Osteoblast (primary cell): ENCODE measurements at places on chromosomes 16 and 17.

DNA sequence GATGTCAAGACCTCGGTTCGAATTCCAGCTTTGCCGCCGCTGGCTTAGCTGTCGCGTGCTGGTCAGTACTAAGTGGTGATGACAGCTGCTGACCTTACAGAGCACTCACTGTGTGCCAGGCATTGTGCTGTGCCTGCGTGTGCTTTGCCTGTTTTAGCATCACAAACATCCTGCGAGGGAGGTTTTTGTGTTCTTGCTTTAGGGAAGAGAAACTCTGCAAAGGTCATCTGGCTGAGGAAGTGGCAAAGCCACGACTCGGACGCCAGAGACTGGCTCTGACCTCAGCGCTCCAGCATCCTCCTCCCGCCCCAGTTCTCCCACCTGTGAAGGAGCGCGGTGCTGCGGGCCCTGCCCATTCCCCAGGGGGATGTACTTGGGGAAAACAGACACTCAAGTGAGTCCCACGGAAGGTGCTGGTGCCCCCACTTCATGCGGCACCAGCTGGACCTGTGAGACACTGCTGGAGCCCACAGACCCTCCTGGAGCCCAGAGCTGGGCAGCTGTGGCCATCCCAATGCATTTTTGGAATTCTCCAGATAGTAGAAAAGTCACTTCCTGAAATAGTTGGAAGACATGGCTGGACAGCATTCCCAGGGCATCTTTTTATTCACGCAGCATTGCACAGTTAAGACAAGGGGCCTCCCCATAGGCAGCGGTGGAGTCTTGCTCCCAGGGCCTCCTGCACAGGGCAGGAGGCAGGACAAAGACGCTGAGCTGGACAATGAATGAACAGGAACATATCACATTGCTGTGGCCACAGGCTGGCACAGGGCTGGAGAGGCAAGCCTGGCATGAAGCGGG, 20.0 kb upstream of the HERPUD1 start:
- DNase-seq: peak; percentile 77

GRCh38 chr17:41654678-41655607, 30.6 kb upstream of the KRT17 start:
- peak; percentile 29 for DNase-seq

GRCh38 chr17:53227514-53227913, 595.2 kb upstream of the KIF2B start:
- DNase-seq: no peak

- no peak for DNase-seq
These were observed 34.5 kb downstream of the YWHAE start for GRCh38 chr17:1365445-1366039.

DNA sequence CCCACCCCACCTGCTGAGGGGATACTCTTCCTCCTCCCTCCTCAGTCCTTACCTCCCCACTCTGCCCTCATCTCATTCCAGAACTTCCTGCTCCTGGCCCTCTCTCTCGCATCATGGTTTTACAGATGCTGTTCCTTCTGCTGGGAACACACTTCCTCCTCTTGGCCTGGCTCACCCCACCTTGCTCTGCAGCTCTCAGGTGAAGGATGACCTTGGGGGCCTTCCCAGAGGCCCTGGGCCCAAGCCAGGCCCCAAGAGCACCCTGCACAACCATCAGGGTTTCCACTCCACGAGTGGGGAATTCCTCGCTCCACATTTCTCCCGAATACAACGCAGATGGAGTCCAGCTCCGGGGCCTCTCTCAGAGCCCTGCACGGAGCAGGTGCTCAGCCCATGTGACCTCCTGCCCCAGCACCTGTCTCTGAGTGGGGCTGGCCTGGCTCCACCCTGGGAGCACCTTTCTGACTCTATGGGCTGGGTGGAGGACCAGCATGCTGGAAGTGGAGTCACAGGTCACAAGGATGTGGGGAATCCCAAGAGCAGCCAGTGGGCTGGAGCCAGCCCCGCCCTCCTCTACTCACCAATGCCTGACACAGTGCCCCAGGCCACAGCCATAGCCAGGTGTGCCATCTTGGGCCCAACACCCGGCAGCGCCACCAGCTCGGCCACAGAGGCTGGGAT, 4.5 kb downstream of the NTHL1 start:
- DNase-seq: no peak

DNA sequence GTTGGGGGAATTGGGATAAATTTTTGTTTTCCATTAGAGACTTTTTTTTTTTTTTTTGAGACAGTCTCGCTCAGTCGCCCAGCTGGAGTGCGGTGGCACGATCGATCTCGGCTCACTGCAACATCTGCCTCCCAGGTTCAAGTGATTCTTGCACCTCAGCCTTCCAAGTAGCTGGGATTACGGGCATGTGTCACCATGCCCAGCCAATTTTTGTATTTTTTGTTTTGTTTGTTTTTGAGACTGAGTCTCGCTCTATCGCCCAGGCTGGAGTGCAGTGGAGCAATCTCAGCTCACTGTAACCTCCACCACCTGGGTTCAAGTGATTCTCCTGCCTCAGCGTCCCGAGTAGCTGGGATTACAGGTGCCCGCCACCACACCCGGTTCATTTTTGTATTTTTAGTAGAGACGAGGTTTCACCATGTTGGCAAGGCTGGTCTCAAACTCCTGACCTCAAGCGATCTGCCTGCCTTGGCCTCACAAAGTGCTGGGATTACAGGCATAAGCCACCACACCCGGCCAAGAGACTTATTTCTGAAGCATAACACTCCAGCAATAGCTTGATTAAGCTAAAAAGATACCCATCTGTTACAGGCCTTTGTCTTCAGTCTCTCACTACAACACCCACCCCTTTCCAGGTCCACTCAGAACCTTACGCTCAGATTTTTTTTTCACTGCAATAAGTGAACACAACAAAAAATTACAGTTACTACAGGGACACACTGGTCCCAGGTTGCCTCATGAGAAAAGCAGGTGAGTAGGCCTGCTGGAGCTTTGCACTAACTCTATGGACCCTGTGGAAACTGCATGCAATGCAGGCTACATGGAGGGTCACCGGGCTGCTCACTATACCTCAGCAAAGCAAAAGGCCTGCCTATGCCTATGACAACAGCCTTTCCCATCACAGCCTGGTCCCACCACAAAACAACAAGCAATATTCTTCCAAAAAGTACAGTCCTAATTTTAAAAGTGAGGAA, 34.6 kb downstream of the KANSL1 start:
- DNase-seq: no peak

- peak; percentile 98 for DNase-seq
These were observed 15.9 kb downstream of the B9D1 start for GRCh38 chr17:19346351-19347255.

- peak; percentile 99 for DNase-seq
These were observed 2.3 kb downstream of the RPUSD1 start for GRCh38 chr16:785563-786535.

DNA sequence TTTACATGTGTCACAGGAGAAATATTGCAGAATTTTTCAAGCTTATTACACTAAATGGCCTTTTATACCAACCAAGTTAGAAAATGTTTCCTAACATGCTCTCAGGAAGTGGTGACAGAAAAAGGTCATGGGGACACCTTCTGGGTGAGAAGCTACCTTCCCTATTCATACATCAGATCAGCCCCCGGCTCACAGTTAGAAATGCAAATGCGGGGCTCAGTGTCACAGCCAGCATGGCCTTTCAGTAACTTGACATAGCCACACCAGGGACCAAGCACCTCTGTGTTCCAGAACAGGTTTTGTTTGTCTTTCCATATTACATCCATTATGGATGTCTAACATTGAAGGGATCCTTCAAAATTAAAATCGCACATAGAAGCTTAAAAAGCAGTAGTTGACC, 59.5 kb downstream of the CHD9NB start:
- no peak for DNase-seq

- DNase-seq: no peak
These were observed 10.3 kb downstream of the NDUFAF8 start for GRCh38 chr17:81249223-81250040.

DNA sequence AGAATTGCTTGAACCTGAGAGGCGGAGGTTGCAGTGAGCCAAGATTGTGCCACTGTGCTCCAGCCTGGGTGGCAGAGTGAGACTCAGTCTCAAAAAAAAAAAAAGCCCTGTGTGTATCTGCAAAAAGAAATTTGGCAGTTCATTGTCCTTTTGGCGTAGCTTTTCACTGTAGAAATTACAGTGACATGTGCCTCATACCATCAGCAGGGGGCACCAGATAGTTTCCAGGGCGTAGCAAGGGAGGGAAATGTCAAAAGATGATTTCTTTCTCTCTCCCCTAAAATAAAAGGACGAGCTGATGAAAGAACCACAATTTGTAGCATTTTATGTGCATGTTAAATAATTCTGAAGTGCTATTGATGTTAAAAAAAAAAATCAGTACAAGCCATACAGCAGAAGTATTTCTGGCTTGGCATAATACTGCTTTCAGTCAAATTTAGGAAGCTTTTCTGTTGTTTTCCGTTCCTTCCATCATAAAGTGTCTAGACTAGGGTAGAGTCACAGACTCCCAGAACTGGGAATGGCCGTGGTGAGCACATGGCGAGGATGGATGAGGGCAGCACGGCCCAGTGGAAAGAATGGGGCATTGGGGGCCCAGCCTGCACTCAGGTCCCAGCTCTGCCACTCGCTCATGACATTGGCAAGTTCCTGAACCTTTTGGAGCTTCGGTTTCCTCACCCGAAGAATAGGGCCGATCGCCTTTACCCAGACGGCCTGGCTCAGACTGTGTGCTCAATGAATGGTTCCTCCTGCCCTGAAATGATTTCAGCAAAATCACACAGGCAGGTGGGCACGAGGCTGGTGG, 59.8 kb upstream of the RPH3AL start:
- DNase-seq: peak; percentile 91

DNA sequence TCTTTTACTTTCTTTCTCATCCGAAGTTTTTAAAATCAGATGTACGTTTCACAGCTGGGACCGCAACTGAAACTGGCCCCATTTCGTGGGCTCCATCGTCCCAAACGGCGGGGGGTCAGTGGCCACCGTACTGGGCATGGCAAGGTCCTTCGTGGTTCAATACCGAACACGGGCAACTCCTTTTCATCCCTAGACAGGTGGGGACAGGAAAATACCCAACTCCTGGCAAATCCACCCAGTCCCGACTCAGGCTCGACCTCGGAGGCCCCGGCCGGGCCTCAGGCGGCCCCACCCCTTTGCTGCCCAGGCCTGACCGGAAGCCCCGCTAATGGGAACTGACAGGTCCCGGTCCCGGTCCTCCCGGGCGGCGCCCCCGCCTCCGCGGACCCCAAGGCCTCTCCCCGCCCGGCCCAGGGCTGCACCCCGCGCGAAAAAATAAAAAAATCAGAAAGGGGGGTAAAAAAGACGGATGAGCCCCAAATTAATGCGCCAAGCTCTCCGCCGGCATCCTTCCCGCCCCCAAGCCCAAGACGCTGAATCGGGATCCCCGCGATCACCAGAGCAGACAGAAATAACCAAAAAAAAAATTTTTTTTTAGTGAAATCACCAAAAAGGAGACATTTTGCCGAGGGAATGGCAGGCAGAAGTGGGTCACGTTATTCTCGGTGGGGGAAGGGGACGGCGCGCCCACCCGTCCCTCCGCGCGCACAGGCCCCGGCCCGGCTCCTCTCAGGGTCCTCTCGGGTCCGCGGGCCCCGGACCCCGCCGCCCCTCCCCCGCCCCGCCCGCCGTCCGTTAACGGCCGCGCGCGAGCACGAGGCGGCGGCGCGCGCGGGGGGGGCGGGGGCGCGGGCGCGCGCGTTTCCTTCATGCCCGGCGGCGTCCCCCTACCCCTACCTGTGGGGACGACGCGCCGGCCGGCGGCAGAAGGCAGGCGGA, 562 bp downstream of the ZC3H7A start:
- peak; percentile 95 for DNase-seq

DNA sequence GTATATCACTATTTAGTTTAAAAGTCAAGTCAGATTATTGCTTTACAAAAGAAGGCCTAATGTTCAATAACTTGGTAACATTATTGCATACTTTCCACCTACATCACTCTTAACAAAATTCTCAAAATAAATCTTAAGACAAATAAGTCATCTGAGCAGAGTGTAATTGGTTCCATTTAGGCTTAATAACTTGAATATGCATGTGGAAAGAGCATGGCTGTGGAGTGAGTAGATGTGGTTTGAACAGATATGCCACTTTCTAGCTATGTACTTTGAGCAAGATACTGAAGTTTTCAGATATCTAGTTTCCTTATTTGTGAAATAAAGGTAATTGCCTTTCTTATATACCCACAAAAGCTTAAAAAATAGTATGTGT, 6.7 kb upstream of the EVI2A start:
- peak; percentile 26 for DNase-seq

GRCh38 chr16:74186561-74186971, 110.0 kb upstream of the PSMD7 start:
- no peak for DNase-seq

GRCh38 chr17:68518063-68518815, 6.0 kb downstream of the PRKAR1A start:
- no peak for DNase-seq

DNA sequence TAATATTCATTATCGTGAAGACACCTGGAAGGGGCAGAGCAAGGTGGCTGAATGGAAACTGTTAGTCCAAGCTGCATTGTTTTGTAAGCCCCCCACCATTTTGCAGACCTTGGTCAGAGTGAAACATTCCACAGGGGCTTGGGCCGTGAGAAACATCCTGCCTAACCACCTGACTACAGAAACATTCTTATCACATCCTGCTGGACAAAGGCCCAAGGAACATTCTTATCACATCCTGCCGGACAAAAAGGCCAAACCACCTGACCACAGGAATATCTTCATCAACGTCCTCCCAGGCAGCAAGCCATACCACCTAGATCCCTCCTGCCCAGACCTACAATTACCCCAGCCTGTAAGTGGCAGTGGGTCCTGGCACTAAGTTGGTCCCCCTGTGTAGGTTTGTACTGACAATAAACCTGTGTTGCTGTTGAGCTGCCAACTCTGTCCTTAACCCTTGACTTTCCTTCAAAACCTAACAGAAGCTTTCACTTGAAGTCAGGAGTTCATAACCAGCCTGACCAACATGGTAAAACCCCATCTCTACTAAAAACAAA, 19.6 kb downstream of the ATF7IP2 start:
- DNase-seq: no peak

GRCh38 chr16:62041401-62041800, 5.2 kb upstream of the CDH8 start:
- no peak for DNase-seq

DNA sequence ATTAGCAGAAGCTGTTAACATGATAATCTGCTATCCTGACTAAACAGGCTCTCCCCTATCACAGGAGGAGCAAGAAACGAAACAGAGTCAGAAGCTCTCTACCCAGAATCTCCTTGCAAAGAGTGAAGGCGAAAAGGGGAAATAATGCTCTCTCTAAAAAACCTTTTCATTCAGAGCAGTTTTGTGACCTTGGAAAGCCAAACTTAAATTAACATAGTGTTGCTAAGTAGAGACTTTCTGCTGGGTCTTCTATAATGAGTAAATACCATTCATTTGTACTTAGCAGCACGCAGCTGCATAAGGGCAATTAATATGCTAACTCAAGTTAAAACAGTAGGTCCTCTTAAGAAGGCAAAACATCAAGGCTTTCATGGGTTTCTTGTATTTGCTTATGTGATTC, 101.7 kb upstream of the GPR139 start:
- no peak for DNase-seq

GRCh38 chr17:28712032-28712704, 480 bp upstream of the PROCA1 start:
- DNase-seq: peak; percentile 85

- DNase-seq: peak; percentile 66
These were observed 12.7 kb downstream of the KRT12 start for GRCh38 chr17:40854175-40854814.

- no peak for DNase-seq
These were observed 164.7 kb downstream of the ZNF18 start for GRCh38 chr17:11832401-11833137.
